ENCODE measurements at places on chromosomes 2 and 18.

DNA sequence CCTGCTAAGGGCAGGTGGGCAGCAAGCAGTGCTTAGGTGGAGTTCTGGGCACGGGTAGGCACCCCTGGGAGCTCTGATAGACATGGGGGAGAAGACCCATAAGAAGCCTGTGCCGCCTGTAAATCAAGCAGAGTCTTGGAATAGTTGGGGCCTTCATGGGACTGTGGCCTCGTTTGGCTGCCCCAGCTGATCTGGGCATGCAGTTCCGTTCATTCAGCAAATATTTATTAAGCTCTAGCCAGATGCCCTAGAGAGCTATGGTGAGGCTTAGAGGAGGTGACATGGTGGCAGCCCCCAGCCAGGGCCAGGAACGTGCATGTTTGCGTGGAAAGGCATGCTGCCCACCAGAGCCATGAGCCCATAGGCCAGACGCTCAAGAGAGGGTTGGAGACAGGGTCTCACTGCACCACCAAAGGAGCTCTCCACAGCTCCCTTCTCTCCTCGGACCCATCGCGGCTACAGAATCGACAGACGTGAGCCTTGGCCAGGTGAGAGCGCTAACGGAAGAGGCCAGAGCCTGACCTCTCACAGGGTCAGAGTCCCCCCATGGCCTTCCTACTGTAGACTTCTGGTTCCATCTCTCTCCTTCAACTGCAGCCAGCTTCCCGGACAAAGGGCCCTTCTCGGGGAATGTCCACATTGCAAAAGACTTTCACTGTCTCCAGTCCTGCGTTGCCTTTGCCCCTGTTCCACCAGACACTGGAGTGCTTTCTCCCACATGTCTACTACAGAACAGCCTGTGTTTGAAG lies 135.7 kb downstream of the INHBB start:
- no peaks in the 10 kb centered on the region for H3K36me3 ChIP-seq
- no peak for DNase-seq
- H3K27me3 ChIP-seq: no peaks in the 10 kb centered on the region

DNA sequence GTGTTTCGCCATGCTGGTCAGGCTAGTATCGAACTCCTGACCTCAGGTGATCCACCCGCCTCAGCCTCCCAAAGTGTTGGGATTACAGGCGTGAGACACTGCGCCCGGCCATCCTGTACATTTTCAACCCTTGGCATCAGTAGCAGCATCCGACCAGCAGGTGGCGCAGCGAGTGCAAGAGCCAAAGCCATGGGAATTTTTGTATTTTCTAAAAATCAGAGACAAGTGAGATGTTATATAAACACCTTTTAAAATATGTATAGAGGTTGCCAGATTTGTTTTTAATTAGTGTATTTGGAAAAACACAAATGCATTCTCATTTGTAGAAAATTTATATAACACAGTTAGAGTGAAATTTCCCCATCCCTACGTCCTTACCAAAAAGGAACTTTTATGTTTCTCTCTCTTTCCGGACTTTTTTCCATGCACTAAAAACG lies 36.8 kb downstream of the MOGAT1 start:
- no peaks in the 10 kb centered on the region for H3K27me3 ChIP-seq
- DNase-seq: no peak
- no peak overlapping the region for H3K27ac ChIP-seq
- peaks cover 4% of the 10 kb centered on the region for H3K4me1 ChIP-seq
- no peaks in the 10 kb centered on the region for H3K36me3 ChIP-seq
- no peak overlapping the region for H3K4me3 ChIP-seq

DNA sequence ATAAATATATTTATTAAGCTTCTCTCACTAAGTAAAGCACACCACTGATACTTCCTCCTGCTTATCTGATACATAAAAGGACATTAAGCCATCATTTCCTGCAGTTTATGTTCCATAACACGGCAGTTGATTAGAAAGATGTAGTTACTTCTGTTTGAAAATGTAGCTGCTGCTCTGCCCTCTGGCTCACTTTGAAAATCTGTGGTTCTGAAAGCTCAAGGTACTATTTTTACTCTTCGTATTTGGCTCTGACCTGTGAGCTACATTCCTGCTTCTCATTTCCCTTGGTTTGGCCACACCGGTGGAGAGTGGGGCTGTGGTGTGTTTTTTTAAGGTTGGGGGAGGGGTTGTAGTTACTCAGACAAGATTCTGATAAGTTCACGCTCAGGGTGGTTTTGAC lies 12.8 kb upstream of the TTN start:
- no peak overlapping the region for H3K4me3 ChIP-seq
- H3K4me1 ChIP-seq: no peaks in the 10 kb centered on the region
- no peak for DNase-seq
- H3K27me3 ChIP-seq: no peaks in the 10 kb centered on the region
- H3K36me3 ChIP-seq: no peaks in the 10 kb centered on the region

DNA sequence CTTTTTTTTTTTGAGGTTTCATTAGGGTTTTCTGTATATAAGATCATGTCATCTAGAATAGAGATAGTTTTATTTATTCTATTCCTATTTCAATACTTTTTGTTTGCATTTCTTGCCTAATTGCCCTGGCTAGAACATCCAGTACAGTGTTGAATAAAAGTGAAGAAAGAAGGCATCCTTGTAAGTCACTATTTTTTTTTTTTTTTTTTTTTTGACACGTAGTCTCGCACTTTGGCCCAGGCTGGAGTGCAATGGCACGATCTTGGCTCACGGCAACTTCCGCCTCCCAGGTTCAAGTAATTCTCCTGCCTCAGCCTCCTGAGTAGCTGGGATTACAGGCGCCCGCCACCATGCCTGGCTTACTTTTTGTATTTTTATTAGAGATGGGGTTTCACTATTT lies 27.8 kb upstream of the RANBP2 start:
- no peak overlapping the region for H3K4me3 ChIP-seq
- H3K27me3 ChIP-seq: no peaks in the 10 kb centered on the region
- H3K36me3 ChIP-seq: no peaks in the 10 kb centered on the region

DNA sequence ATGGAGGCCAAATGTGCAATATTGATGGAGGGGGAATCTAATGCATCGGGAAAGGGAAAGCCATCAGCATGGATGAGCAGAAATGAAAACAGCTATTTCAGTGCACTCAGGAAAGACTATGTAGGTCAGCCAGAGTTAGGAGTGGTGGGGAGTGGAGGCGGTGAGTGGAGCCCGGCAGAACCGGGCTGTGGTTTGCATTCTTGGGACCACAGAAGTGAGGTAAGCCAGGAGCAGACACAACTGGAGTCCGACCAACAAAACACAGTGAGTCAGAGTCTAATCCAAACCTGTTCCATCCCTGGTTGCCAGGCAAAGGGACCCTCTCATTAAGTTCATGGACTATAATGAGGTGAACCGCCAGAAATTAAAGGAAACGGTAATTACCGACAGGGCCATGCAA lies 61.1 kb upstream of the RAB12 start:
- H3K36me3 ChIP-seq: no peaks in the 10 kb centered on the region
- no peak overlapping the region for H3K27ac ChIP-seq
- H3K4me1 ChIP-seq: peaks cover 4% of the 10 kb centered on the region
- no peaks in the 10 kb centered on the region for H3K27me3 ChIP-seq
- no peak overlapping the region for H3K4me3 ChIP-seq
- no peak for DNase-seq

GRCh38 chr2:44107086-44107740 lies 61.5 kb upstream of the PPM1B start:
- DNase-seq: no peak
- no peak overlapping the region for H3K4me3 ChIP-seq
- no peaks in the 10 kb centered on the region for H3K27me3 ChIP-seq

DNA sequence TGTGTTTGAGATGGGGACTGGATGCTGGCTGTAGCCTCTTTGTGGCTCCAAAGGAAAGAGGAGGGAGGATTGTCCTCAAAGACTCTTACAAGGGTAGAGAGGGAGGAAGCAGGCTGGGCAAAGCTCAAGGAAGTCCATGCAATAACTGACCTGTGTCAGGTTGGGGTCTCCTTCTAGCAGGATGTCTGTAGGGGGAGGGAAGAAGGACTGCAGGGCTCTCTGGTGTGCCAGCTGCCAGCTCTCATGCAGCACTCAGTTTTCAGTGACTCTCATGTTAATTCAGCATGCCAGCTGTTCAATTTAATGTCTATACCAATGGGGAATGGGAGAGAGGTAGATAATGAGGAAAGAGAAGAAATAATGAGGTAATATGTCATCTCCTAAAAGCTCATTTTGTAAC lies 85.3 kb upstream of the RANBP2 start:
- H3K4me1 ChIP-seq: peaks cover 13% of the 10 kb centered on the region
- H3K36me3 ChIP-seq: no peaks in the 10 kb centered on the region
- H3K27me3 ChIP-seq: no peaks in the 10 kb centered on the region
- H3K27ac ChIP-seq: no peak overlapping the region
- no peak for DNase-seq
- H3K4me3 ChIP-seq: no peak overlapping the region

GRCh38 chr2:16104315-16104948 lies 164.1 kb downstream of the MYCN start:
- H3K27me3 ChIP-seq: no peaks in the 10 kb centered on the region
- no peak overlapping the region for H3K27ac ChIP-seq
- no peak for DNase-seq
- H3K4me1 ChIP-seq: no peaks in the 10 kb centered on the region

- H3K27ac ChIP-seq: no peak overlapping the region
- peaks cover 23% of the 10 kb centered on the region for H3K4me1 ChIP-seq
- no peak for DNase-seq
- no peaks in the 10 kb centered on the region for H3K36me3 ChIP-seq
- H3K4me3 ChIP-seq: no peak overlapping the region
Observed at GRCh38 chr18:23207191-23207955, 72.1 kb downstream of the CABLES1 start.

DNA sequence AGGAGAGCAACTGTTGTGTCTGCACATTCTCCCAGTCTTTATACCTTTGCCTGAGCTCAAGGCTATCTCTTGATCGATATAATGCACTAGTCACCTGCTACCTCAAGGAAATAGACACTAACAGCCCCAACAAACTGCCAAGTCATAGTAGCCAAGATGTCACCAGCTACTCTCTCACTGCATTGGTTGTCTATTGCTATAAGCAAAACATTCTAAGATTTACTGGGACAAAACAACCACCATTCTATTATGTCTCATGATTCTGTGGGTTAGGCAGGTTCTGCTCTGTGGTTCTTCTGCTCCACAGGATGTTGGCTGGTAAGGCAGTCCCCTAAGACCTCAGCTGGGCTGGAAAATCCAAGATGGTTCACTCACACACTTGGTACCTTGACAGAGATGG lies 28.5 kb upstream of the MLPH start:
- no peaks in the 10 kb centered on the region for H3K27me3 ChIP-seq
- peaks cover 15% of the 10 kb centered on the region for H3K4me1 ChIP-seq
- DNase-seq: no peak

- no peak overlapping the region for H3K4me3 ChIP-seq
- H3K27me3 ChIP-seq: no peaks in the 10 kb centered on the region
- DNase-seq: peak; percentile 79
Observed at GRCh38 chr2:46098621-46099062, 198.6 kb upstream of the EPAS1 start.

DNA sequence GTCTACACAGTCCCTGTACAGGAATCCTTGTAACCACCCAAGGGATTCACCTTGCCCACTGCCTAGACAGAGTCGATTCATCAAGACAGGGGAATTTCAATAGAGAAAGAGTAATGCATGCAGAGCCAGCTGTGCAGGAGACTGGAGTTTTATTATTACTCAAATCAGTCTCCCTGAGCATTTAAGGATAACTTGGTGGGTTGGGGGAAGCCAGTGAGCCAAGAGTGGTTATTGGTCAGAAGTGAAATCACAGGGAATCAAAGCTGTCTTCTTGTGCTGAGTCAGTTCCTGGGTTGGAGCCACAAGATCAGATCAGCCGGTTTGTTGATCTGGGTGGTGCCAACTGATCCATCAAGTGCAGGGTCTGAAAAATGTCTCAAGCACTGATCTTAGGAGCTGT lies 17.8 kb upstream of the FAM98A start:
- no peaks in the 10 kb centered on the region for H3K27me3 ChIP-seq
- peaks cover 2% of the 10 kb centered on the region for H3K4me1 ChIP-seq
- H3K36me3 ChIP-seq: no peaks in the 10 kb centered on the region
- no peak for DNase-seq
- no peak overlapping the region for H3K4me3 ChIP-seq
- no peak overlapping the region for H3K27ac ChIP-seq

GRCh38 chr18:9831036-9831722 lies 54.6 kb upstream of the TXNDC2 start:
- no peak for DNase-seq
- H3K36me3 ChIP-seq: no peaks in the 10 kb centered on the region
- no peak overlapping the region for H3K4me3 ChIP-seq
- no peak overlapping the region for H3K27ac ChIP-seq
- H3K27me3 ChIP-seq: no peaks in the 10 kb centered on the region

- peaks cover 13% of the 10 kb centered on the region for H3K4me1 ChIP-seq
- peak overlapping the region; percentile 43 for H3K27ac ChIP-seq
- DNase-seq: peak; percentile 84
- peaks cover 12% of the 10 kb centered on the region for H3K36me3 ChIP-seq
Observed at GRCh38 chr2:127508631-127509034, 17.7 kb downstream of the IWS1 start.

DNA sequence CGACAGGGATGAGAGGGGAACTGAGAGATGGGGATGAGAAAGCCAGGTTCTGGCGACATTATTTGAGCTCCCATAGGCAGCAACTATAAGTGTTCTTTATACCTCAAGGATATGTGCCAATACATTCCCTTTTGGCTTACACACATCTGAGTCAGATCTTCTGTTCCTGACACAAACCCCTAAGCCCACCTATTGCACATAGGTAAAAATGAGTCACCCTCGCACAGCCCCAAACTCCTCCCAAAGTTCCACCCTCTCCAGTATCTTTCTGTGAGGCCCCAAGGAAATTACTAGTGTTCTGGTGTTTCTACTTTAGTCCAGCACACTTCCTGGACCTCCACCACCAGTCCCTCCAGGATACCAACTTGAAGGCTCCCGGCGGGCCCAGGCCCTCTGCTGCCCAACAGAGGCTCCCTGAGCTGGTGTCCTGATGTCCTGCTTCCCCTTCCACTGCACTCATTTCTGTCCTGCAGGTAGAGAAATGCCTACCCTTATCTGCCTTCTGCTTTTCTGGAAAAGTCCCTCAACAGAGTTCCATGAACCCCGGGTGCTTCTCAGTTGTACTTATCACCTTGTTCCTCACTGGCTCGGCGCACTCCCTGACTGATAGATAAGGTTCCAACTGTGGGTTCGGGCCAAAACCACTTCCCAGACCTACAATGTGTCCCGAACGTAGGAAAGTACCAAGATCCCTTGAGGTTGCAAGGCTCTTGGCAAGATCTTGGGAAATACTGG lies 125.5 kb downstream of the EN1 start:
- peak; percentile 80 for DNase-seq
- no peaks in the 10 kb centered on the region for H3K36me3 ChIP-seq
- peaks cover 40% of the 10 kb centered on the region for H3K4me1 ChIP-seq
- H3K4me3 ChIP-seq: peak overlapping the region; percentile 10
- peak overlapping the region; percentile 71 for H3K27ac ChIP-seq
- H3K27me3 ChIP-seq: no peaks in the 10 kb centered on the region

GRCh38 chr2:222424276-222424728 lies at the start of gene SGPP2:
Gene SGPP2 (plus strand): TSS chr2:222424543. CDS start chr2:222424603, 60 bp downstream.
- no peak for DNase-seq
- no peaks in the 10 kb centered on the region for H3K4me1 ChIP-seq
- H3K4me3 ChIP-seq: peak within 1 kb of the TSS; percentile 29
- H3K27ac ChIP-seq: no peak within 1 kb of the TSS
- H3K36me3 ChIP-seq: no peaks in the 10 kb centered on the region

All from keratinocyte (primary cell).